SK-MEL-5 (cell line): ENCODE measurements at places on chromosomes 7 and 10. TPM values are rescaled to one million over a fixed set of nuclear protein-coding genes. Genes with fewer than 3 reads are reported as not detected.

Gene CAMK2B
- total RNA-seq = 0.13 and 0.37 TPM in 2 replicates

- DNase-seq = no peak
Observed at GRCh38 chr7:116570306-116570705, 45.5 kb downstream of the CAV1 start.

DNA sequence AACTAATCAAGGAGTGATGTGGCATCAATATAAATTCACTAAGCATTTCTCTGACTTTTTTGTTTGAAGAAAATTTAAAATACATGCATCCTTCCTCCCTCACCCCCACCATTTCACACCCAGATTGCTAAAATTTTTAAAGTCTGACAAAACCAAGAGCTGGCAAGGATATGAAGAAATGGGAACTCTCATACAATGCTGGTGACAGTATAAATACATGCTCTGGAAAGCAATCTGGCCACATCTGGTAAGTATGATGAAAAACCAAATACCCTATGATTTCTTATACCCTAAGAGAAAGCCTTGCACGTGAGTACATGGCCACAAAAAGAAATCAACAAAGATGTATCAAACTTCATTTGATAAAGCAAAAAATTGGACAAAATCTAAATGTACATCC is 31.2 kb downstream of the P4HA1 start:
- no peak for DNase-seq

DNA sequence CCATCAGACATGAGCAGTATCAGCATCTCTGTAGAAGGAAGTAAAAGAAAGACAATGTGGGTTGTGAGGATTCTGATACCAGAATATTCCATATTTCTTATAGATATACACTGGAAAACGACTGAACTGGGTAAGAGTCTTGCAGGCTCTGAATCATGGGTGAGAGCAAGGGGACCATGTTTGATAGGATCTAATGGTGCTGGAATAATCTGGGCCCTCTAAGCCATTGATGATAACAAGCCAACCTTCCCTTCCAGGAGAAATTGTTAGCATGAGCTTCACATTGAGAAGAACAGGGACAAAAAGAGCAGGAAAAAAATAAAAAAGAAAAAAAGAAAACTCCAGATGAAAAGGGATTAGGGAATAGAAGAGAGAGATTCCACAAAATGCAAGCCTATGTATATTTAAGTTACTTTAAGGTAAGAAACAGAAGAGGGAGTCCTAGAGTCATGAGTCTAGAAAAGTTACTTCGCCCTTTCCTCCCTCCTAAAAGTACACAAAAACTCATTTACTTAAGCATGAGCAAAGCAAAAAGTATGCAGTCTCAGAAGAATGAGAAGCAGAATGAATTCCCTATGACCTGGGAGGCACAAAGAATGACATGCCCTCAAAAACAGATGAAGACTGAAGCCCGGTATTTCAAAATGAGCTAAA is 181.9 kb downstream of the TMEM26 start:
- DNase-seq = peak; percentile 82

- no peak for DNase-seq
Observed at GRCh38 chr10:47118326-47118725, 181.7 kb upstream of the GDF10 start.

Gene AQP1
- total RNA-seq = 0.03 and 0.08 TPM in 2 replicates

DNA sequence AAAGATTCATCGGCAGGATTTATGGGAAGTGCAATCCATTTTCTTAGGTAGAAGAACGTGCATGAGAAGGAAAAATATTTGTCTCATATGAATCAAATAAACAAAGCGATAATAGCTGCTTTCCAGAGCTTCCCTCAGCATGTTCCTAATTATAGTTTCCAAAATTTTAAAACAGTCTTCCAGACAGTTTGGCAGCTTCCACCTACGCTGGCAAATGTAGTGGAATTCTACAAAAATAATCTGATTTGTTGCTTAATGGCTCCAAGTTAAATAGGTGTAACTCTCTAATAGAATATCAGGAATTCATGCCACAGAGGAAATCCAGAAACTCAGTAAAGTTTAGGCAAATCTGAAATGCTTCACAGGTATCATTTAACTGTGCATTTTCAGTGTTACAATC is 23.3 kb upstream of the AGBL3 start:
- DNase-seq = no peak

DNA sequence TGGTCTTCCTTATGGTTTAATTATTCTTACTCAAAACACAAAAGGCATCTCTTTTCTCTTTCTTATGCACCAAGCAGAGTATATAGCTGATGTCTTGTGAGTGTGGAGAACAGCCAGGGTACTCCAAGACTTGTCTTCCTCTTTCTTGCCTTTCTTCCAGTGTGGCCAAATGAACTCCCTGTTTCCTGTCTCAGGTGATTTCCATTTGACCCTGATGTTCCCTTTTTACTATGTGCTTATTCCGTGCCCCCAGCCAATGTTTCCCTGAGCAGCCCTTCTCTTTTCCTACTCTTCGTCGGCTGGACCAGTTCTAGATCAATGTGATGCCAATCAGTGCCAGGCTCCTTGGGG is 12.6 kb downstream of the OR9A4 start:
- no peak for DNase-seq

Gene CPXM2
- total RNA-seq = 1.2 and 1.4 TPM in 2 replicates
